ENCODE measurements at places on chromosomes 1 and 21.

- DNase-seq = no peak
Measured at GRCh38 chr1:26195805-26196204, 5.4 kb downstream of the CATSPER4 start.

- no peak for DNase-seq
Measured at GRCh38 chr1:59475737-59476136, 178.8 kb downstream of the FGGY start.

DNA sequence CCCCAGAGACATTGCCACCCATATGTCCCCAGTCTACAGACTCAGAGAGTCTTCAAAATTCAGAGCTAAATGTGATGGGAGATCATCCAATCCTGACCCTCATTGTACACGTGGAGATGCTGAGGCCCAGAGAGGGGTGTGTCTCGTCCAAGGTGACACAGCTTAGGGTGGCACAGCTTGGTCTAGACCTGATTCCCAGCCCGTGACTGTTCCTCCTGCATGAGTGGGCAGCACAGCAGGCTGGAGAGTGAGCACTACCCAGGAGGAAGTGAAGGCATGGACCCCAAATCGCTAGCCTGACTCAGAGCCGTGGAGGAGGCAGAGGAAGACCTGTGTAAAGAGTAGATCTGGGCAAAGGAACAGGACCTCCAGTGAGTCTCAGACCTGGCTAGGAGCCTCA lies 16.4 kb downstream of the S100A7 start:
- no peak for DNase-seq

GRCh38 chr1:202304375-202304774 lies 37.4 kb downstream of the UBE2T start:
- DNase-seq = no peak

- DNase-seq = no peak
Measured at GRCh38 chr1:111202366-111202706, 1.9 kb upstream of the DENND2D start.

GRCh38 chr21:38380481-38381137 lies 117.7 kb downstream of the ERG start:
- no peak for DNase-seq

- DNase-seq = no peak
Measured at GRCh38 chr21:45644041-45644906, 749 bp downstream of the PCBP3 start.

GRCh38 chr1:92774407-92774806 lies 10.5 kb downstream of the EVI5 start:
- DNase-seq = no peak

- no peak for DNase-seq
Measured at GRCh38 chr1:19432943-19433718, 52.2 kb downstream of the CAPZB start.

GRCh38 chr1:206967096-206967849 lies 3.0 kb downstream of the FCAMR start:
- no peak for DNase-seq

DNA sequence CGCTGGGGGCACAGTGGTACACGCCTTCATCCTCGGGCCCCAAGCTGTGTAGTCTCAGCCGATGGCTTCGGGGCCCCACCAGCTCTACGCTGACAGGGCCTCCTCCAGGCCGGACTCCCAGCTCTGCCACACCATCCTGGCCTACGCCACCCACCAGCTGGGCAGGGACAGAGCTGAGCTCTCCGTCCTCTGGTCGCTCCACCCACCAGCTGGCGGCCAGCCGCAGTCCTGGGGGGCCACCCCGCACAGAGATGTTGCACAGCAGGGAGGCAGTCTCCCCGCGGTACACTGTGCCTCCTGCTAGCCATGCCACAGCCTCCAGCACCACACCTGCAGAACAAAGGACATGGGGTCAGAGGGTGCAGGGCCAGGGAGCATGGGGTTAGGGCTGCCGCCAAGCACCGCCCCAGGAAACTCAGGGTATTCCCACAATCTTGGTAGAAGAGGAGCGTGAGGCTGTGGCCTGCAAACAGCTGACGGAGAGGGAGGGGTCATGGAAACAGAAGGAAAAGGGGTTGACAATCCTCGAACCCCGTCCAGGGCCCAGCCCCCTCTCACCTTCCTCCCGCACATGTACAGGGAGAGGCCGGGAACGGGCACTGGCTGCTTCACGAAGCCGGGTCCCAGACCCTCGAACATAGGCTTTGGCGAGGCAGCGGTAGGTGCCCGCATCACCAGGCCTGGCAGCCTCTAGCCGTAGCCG lies 5.9 kb downstream of the IGSF8 start:
- no peak for DNase-seq

DNA sequence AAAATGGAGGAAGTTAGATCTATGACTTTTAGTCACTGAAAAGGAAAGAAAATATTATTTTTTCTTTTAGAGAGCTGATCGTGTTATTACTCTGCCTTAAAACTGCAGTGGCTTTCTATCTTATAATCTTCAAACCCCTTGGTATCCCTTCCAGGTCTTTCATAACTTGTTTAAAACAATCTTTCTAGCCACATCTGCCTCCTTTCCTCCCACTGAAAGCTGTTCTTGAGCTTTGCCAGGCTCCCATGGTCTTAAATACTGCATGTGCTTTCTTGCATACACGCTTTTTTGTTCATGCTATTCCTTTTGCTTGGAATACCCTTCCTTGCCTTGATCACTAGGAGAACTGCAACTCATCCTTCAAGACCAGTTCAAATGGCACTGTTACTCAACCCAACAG lies 65.9 kb upstream of the GADD45A start:
- no peak for DNase-seq

DNA sequence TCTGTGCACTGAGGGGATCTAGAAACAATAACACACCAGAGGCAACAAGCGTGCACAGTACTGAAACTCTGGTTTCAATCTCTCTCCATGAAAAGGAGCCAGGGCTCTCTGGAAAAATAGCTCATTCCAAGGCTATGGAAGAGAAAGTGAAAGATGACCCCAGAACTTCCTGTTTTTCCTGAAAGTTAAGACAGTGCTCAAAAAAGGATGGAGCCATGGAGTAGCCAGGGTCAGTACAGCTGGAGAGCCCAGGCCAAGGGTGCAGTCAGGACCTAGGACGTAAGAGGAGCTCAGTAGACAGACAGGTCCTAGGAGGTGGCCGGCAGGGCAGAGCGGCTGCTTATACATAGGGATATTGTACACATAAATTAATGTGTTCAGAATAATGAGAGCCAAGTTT lies 19.1 kb downstream of the NOL9 start:
- no peak for DNase-seq

DNA sequence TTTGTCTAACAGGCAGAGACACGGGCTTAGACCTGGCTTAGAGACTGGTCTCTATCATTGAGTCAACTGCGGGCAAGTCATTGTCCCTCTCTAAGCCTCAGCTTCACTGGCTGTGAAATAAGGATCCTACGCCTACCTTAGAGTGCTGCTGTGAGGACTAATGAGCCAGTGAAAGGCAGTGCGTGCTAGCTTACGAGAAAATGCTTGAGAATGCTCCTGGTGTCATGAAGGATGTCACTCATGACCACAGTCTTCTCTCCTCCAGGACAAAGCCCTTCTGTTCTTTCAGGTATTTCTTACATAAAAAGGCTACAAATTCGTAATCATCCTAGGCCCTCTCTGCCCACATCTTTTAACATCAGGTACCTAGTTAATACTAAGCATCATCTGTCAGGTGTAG lies 16.5 kb upstream of the A3GALT2 start:
- DNase-seq = no peak

GRCh38 chr1:179817789-179818188 lies 59.8 kb downstream of the TOR1AIP2 start:
- no peak for DNase-seq

DNA sequence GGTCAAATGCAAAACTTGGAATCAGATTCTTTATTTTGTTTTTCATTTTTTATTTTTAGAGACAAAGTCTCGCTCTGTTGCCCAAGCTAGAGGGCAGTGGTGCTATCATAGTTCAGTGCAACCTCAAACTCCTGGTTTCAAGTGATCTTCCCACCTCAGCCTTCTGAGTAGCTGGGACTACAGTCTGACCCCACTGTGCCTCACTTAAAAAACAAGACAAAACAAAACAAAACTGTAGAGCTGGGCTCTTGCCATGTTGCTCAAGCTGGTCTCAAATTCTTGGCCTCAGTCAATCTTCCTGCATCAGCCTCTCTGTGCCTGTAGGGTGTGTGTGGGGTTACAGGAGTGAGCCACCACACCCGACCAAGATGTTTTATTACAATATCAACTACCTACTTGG lies 396.0 kb upstream of the USP24 start:
- no peak for DNase-seq

DNA sequence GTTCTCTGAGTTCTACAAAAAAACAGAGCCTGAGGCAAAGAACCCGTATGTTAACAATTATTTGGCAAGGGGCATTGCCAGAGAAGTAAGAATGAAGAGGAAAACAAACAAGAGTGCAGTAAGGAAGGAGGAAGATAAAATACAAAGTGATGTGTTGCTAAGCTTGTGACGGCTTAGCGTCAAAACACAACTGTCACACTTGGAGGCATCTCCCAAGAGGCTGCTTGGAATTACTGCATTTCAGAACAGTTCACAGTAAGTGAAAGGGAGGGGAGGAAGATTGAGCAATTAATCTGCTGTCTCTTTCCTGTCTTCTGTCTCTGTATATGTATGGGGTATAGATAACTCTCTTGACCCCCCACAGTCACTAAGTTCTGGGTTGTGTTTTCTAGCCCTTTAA lies 1017.0 kb upstream of the TMPRSS15 start:
- no peak for DNase-seq

Data from amniotic stem cell (primary cell).